ENCODE measurements at places on chromosomes 6 and 20.

- no peak for DNase-seq
Measured at GRCh38 chr6:6622501-6622900, 34.0 kb downstream of the LY86 start.

DNA sequence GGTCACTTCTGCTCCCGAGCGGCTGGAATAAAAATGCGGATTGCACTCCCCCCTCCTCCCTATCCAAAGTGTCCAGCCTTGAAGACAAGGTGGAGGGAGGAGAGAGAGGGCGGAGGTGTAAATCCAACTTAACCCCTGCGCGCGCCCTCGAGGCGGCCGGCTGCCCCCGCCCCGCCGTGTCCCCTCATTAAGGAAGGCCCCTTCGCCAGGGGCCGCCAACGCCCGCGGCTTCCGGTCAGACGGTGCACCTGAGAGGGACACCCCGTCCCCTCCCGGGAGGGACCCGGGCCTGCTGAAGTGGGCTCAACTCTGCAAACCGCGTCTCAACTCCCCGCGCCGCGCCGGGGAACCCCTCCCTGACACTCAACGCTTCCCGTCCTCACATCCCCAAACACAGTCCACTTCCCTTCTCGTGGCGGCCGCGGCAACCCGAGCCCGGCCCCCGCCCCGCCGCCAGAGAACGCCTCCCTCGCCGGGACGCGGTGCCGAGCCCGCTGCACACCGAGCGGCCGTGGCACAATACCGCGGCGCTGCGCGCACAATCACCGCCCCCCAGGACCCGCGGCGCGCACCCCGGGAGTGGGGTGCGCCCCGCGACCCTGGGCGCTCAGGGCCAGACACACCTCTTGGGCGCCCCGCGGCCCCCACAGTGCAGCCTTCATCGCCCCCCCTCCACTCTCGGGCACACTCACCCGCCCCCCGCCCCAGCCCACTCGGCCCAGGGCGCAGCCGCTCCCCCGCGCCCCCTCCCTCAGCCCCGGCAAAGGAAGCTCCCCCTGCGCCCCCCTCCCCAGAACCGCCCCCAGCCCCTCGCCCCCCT, 102.5 kb downstream of the NOL4L start:
- DNase-seq = peak; percentile 22

GRCh38 chr6:168228676-168229367, 90.8 kb downstream of the DACT2 start:
- DNase-seq = no peak

- no peak for DNase-seq
Measured at GRCh38 chr6:127069659-127070279, 48.7 kb upstream of the RSPO3 start.

DNA sequence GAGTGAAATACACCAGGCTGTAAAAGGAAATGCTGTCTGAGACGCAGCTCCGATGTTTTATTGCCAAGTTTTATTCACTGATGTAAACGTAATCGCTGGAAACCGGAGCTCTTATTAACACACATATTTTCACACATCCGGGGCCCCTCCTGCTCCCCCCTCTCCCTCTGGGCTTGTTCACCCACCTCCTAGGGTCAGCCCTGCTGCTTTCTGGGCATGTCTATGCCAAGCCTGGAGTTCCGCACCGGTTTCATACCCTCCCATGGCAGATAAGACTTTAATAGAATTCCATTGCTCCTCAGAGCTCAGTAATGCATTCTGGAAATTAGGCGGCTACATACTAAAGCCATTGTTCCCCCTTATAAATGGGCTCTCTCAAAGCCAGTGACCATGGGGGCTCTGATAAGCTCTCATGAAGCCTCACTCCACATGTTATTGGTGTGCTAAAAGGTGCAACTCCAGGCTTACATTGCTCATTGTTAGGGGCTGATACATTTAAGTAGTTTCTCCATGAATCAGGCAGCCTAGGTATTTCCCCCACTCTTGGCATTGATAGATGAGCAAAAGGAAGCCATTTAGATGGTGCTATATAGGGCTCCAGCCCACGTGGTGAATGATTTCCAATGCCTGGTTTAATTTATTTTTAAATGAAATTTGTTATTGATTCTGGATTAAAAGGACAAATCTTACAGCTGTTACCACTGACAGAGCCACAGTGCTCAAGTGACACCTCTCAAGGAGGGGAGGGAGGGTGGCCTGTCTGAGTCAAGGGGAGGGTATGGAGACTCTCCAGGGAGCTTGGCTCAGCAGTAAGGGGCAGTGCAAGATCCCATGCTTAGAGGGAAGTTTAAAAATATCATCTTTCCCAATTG, 4.5 kb upstream of the VSTM2L start:
- no peak for DNase-seq

DNA sequence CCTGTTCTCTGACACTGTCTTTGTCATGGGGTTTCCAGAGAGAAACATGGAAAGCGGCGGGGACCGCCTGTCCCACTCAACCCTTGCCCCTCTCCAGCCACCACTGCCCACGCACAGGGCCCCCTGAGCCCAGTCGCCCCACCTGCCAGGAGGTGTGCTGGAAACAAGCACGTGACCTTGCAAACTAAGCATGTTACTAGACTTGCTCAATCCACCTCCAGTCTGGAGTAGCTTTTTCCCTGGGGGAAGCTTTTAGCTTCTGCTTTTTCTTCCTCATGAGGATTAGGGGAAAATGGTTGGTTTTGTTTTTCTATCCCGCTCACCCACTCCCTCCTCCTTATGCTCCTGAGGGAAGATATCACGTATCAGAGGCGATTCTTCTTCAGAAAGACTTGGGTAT, 105.7 kb downstream of the PLEKHG1 start:
- DNase-seq = no peak

- DNase-seq = no peak
Measured at GRCh38 chr20:10370091-10370887, 63.7 kb downstream of the MKKS start.

Data from activated CD4-positive, alpha-beta T cell treated with anti-CD3 and anti-CD28 coated beads, Interleukin-2, amount 50 U/mL, for 1 hour (primary cell).